Cortex of kidney (tissue), 1 donor: ENCODE measurements at places on chromosomes 2 and 18.

GRCh38 chr2:19178175-19178574 lies 180.2 kb downstream of the OSR1 start:
- no peak for DNase-seq

GRCh38 chr2:43082111-43082894 lies 144.1 kb downstream of the ZFP36L2 start:
- no peak for DNase-seq

- no peak for DNase-seq
These were observed 143.6 kb downstream of the WDPCP start for GRCh38 chr2:63444565-63445288.

DNA sequence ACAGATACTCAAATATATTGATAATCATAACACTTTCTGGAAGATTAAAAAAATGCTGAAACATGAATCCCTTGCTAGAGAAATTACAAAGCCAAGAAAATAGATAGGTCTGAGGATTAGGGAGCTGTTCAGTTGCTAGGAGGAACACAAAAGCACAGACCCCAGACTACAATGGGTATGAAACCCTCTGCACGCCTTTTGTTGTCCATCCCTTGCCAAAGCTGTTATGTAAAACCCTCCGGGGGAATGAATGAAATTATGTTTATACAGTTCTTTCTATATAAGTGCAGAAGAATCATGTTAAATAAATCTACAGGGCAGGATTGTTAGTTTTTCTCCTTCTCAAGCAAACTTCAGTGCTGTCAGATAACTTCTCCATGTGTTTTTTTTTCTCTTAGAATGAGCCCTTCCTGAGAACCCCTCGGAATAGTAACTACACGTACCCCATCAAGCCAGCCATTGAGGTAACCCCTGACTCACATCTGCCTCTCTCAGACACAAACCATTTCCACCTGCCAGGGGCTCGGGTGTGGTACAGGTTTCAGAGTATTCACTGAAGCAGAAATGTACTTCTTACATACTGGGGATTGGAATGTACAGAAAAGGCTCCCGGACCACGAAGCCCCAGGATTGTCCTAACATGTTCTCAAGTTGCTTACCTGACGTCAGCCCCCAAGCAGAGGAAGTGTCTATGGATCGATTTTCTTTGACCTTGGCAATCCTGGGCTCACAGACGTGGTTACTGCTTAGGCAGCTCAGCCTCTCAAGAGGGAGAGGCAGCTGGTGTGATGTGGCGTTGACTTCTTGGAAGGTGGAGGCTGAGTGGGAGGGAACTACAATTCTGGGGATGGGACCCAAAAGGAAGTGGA lies 118.0 kb downstream of the PLB1 start:
- DNase-seq, result no peak

DNA sequence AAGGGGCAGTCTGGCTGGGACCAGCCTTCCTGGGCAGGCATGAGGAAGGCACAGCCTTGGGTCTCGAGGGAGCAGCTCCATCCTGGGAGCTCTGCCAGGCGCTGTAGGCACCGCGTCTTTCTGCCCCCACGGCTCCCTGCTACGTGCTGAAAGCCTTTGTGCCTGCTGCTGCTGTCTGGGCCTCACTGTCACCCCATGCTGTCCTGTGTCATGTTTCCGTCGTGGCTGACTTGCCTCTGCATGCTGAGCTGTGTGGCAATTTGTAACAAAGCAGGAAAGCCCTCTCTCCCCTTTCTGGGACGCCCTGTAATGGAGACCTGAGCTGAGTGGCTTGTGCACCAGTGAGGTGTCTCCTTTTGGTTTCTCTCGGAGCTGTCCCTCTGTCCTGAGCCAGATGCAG lies 152.5 kb downstream of the TSN start:
- no peak for DNase-seq

- DNase-seq, result no peak
These were observed 33.7 kb downstream of the ATP9B start for GRCh38 chr18:79102886-79103285.

DNA sequence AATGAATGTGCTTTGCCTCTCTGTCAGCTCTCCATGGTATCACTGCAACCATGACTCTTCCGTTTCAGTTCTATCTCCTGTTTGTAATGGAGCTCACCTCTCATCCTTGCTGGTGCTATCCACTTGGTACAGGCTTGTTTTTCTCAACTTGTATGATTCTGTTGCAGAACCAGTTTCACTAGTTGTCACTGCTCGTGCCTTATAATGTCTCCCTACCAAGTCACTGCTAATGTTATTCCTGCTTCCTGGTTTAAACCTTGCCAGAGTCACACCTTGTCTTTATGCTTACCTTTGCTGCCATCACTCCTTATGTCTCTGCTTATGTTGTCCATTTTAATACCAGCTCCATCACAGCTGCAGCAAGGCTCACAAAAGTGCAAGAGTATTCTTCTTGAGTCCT lies 1191.0 kb upstream of the LRRTM1 start:
- no peak for DNase-seq

DNA sequence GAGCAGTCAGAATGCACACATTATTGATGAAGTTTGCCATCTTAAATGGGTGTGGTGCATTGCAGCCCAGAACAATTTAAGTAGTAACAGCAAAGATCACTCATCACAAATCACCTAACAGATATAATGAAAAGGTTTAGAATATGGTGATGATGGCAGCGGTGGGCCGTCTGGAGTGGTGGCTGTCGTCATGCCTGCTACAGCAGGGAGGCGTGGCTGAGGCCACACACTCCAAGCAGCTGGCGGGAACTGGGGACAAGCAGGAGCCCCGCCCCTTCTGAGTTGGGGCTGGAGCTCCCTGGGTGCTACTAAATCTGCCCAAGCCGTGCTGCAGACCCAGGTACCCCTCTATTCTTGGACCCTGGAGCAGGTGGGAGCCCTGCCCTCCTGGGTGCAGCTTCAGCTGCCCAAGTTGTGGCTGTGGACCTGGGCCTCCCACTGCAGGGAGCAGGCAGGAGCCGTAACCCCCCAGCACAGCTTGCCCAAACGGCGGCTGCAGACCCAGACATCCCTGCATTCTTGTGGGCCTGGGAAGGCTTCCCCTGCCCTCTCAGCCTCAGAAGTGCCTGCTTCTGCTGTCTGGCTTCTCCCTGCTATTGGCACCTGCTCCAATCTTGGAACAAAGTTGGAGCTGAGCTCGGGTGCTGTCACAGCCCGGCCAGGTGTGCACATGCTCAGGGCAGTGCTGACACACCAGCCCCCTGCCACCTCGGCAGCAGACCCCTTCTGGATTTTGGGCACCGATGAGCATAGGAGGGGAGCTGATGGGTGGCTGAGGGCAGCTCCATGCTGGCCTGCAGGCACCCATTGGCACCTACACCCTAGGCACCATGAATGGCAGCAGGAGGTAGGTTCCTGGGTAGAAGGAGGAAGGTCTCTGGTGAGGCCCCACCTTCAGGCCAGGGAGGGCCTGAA lies 149.3 kb downstream of the EHBP1 start:
- DNase-seq, result no peak

- DNase-seq, result no peak
These were observed 2.5 kb upstream of the SH3RF3 start for GRCh38 chr2:109126501-109126860.

DNA sequence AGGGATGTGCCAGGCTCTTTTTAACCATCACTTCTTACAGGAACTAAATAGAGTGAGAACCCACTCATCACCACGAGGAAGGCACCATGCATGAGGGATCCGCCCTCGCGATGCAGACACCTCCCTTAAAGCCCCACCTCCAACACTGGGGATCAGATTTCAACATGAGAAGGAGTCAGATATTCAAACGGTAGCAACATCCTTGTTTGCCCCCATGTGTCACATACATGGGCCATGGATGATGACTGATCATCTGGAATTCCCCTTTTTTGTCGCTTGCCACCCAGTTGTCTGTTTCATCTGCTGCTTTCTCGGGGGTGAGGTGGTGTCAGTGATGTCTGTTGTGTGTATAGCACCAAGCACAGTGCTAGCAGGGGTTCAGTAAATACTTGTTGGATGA lies 57.9 kb downstream of the NCK2 start:
- DNase-seq, result no peak

DNA sequence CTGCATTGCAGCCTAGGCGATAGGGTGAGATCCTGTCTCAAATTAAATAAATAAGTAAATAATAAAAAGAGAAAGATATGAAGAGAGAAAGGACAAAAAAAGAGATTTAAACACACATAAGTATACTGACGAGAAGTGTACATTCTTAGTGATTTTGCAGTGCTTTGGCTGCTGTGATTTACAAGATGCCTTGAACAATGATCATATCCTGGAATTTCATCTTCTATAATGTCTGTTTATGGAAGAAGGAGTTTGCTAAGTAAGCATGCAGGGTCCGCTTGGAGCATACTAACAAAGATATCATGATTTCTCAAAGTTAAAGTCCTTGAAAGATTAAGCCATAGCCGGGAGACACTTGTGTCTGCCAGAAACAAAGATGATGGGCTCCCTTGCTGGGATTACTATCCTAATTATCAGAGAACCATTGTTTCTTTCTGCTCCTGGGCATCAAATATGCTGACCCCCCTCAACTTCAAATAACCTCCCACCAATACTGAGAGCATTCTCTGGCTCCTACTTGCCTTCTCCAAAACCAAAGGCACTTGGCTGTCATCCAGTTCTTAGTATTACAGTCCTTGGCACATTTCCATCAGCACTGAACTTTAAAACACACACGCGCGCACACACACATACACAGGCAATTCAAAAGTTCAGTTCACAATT lies 47.5 kb upstream of the STAM2 start:
- DNase-seq, result no peak

- DNase-seq, result no peak
These were observed at the start of gene TYMS for GRCh38 chr18:657311-658000. Gene TYMS (plus strand): TSS chr18:657653. CDS start chr18:657743, 90 bp downstream.

DNA sequence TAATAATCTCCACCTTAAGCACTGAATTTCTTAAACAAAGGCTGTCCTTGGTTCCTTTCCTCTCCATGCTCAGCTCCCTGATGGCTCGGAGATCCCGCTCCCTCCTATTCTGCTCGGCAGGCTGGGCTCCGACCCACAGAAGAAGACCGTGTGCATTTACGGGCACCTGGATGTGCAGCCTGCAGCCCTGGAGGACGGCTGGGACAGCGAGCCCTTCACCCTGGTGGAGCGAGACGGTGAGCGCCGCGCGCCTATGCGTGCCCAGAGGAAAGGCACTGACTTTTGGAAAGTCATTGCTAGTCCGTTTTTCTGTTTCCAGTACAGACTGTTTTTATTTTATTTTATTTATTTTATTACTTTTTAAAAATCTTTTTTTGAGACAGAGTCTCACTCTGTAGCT lies 9.6 kb downstream of the CNDP2 start:
- DNase-seq, result no peak

DNA sequence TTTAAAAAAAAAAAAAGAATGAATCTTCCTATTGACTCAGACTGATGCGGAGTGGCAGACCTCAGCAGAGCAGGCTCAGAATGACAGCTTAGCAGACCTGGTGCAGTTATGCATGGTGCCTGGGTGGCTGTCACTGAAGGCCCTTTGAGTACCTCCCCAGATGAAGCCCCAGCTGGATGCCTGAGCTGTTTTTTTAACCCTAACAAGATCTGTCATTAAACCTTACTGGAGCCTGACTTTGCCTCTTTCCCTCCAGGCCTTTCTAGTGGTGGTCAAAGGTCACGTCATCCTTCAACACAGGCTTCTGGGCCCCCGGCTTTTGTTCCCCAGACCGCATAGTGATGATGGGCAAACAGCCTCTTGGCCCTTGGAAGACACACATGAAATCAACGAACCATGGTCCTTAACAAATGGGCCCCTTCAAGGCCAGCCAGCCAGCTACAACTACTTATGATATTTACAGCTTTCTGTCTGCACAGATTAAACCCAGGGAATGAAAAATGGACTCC lies 138.3 kb upstream of the CYP1B1 start:
- no peak for DNase-seq

- DNase-seq, result no peak
These were observed 492.4 kb upstream of the LRATD1 start for GRCh38 chr2:14140009-14140550.

- no peak for DNase-seq
These were observed 11.0 kb downstream of the TANK start for GRCh38 chr2:161170958-161171932.

- DNase-seq, result no peak
These were observed 88.6 kb upstream of the B3GNT7 start for GRCh38 chr2:231306791-231307393.

DNA sequence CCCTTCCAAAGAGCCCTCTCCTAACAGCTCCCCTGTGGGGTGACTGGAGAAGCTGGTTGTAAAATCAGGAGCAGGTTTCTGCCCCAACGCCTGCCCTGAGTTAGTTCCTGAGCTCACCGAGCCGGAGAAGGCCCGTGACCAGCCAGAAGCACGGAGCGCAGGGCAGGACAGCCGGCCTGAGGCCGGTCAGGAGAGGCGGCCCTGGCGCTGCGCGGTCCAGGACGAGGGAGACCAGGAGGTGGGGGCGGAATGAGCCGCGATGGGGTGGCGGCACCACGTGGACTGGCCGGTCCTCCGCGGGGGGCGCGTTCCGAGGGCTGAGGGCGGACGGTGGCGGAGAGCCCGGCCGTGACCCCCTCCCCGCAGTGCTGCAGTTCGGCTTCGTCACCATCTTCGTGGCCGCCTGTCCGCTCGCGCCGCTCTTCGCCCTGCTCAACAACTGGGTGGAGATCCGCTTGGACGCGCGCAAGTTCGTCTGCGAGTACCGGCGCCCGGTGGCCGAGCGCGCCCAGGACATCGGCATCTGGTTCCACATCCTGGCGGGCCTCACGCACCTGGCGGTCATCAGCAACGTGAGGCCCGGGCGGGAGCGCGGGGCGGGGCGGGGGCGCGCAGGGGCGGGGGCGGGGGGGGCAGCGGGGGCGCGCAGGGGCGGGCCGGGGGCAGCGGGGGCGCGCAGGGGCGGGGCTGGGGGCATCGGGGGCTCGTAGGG lies 29.0 kb downstream of the ANO7 start:
- no peak for DNase-seq

- DNase-seq, result no peak
These were observed 502 bp downstream of the MERTK start for GRCh38 chr2:111898703-111899514.

- no peak for DNase-seq
These were observed 17.7 kb upstream of the GALNT3 start for GRCh38 chr2:165811592-165812370.

- no peak for DNase-seq
These were observed at the start of gene STAT4 for GRCh38 chr2:191150600-191151330. Gene STAT4 (minus strand): TSS chr2:191150994. CDS start chr2:191148203, 2,791 bp downstream.

- no peak for DNase-seq
These were observed 1.3 kb downstream of the CYTIP start for GRCh38 chr2:157442636-157443035.

DNA sequence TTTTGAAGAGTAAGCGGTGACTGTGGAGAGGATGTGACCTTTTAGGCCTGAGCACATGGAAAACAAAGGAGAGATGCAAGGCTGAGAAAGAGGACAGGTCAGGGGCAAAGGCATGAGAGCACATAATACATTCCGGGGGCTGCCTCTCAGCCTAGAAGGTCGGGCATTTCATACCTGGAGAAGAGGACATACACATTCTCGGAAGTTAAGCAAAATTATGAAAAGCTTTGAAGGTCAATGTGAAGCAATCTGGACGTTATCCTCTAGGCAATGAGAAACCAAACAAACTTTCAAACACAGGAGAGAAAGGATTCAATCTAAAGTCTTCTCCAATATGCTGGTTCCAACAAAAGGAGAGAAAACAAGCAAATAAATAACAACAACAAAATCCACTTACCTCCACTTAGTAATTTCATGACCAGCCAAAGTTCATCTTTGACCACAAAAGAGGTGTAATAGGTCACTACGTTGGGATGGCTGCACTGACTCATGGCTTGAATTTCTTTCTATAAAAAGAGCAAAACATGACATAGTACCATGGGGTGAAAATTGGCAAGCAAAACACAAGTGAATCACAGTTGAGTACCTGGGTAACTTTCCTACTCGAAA lies 80.4 kb downstream of the STK39 start:
- DNase-seq, result no peak

GRCh38 chr2:152072011-152072410 lies 26.8 kb downstream of the CACNB4 start:
- DNase-seq, result no peak
